ENCODE measurements at places on chromosomes 7 and 10.

- no peak for DNase-seq
Observed at GRCh38 chr7:128913870-128914565, 3.5 kb upstream of the KCP start.

- no peak for DNase-seq
Observed at GRCh38 chr7:30965372-30965771, 1.6 kb downstream of the GHRHR start.

DNA sequence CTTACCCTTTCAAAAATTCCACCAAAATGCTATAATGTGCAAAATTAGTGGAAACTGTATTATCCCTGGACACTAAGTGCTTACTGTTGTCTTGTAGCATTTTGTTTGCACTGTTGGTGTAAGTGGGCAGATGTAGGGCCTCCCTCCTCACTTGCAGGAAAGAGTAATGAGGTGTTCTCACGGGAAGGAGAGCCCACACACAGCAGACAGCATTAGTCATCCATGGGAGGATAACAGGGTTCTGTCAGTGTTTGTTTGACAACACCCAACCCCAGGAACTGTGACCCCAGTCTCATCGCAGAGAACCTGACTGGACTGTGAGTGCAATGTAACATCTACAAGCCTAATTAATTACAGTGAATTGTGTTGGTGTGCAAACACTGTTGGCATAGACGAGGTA is 58.7 kb upstream of the VSTM2A start:
- no peak for DNase-seq

- no peak for DNase-seq
Observed at GRCh38 chr7:23356726-23357125, 57.6 kb downstream of the MALSU1 start.

- no peak for DNase-seq
Observed at GRCh38 chr7:101993311-101993710, 175.9 kb downstream of the CUX1 start.

- peak; percentile 31 for DNase-seq
Observed at GRCh38 chr10:12158111-12158510, 28.6 kb downstream of the SEC61A2 start.
